Aorta (tissue), 5 donors: ENCODE measurements at places on chromosomes 7 and 10. TPM values are rescaled to one million over a fixed set of nuclear protein-coding genes. Genes with fewer than 3 reads are reported as not detected.

Gene TAX1BP1
- total RNA-seq = 113 TPM

Gene TFPI2
- 5.9 TPM for total RNA-seq

Gene FKBP9
- total RNA-seq = 122 TPM

Gene GIMAP5
- 29.4 TPM for total RNA-seq

Gene AFAP1L2
- 19.3 TPM for total RNA-seq

Gene CARD11
- 1.9 TPM for total RNA-seq

- no peak for DNase-seq
Measured at GRCh38 chr10:46558122-46558391, 1.6 kb upstream of the GPRIN2 start.

- DNase-seq = no peak
Measured at GRCh38 chr7:143846692-143847091, 55.3 kb downstream of the TCAF1 start.

DNA sequence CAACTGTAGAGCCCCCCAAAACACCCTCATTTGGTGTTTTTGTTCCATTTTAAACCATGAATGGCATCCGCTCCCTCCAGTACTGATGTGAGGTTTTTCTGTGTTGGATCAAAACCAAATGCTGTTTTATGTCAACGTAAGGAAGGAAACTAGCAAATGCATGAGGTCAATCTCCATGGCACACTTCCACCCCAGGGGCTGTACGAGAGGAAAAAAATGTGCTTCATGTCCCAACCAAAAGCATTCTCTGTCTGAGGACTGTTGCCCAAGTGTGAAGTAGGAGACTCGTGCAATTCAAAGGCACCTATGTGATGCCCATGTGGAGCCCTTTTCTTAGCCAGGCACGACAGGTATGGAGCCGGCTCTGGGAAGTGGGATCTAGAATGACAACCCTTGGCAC, 180.3 kb upstream of the MKI67 start:
- no peak for DNase-seq

GRCh38 chr7:67045496-67045995, 48.9 kb downstream of the TYW1 start:
- no peak for DNase-seq

- no peak for DNase-seq
Measured at GRCh38 chr10:74875966-74876365, 49.6 kb downstream of the KAT6B start.

- no peak for DNase-seq
Measured at GRCh38 chr7:154433632-154434598, 381.7 kb downstream of the DPP6 start.

GRCh38 chr10:105187243-105187642, 546.2 kb downstream of the SORCS3 start:
- no peak for DNase-seq

DNA sequence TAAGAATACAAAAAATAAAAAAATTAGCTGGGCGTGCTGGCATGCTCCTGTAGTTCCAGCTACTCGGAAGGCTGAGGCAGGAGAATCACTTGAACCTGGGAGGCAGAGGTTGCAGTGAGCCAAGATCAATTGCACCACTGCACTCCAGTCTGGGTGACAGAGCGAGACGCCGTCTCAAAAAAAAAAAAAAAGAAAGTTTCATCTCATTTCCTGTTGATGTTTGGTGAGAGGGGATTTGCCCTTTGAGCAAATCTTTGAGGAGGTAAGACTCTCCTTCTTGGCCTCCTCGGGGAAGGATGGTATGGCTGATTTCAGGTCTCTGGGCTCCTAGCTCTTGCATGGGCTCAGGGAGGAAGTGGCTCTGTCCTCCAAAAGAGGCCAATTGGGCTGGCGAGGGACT, 3.6 kb upstream of the GRID2IP start:
- no peak for DNase-seq

GRCh38 chr10:24262929-24263590, 54.1 kb downstream of the KIAA1217 start:
- DNase-seq = no peak

- no peak for DNase-seq
Measured at GRCh38 chr7:128052404-128052803, 21.2 kb upstream of the LRRC4 start.

DNA sequence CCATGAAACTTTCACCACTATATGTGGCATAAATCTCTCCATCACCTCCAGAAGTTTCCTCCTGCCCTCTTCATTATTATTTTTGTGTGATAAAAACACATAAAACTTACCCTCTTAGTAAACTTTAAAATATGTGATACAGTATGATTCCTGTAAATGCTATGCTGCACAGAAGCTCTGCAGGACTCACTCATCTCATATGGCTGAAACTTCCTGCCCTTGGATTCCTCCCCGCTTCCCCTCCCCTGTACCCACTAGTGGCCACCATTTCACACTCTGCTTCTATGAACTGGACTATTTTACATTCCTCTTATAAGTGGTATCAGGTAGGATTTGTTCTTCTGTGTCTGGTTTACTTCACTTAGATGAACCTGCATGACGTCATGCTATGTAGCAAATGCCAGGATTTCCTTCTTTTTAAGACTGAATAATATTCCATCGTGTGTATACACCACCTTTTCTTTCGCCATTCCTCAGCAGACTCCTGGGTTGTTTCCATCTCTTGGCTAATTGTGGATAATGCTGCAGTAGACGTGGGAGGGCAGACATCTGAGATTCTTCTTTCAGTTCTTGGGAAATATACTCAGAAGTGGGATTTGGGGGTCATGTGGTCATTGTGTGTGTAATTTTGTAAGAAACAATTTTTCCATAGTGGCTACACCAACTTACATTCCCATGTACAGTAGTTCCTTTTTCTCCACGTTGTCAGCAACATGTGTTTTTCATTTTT, 335.2 kb downstream of the SDK1 start:
- no peak for DNase-seq

- no peak for DNase-seq
Measured at GRCh38 chr10:15813415-15813814, 46.9 kb downstream of the MINDY3 start.

DNA sequence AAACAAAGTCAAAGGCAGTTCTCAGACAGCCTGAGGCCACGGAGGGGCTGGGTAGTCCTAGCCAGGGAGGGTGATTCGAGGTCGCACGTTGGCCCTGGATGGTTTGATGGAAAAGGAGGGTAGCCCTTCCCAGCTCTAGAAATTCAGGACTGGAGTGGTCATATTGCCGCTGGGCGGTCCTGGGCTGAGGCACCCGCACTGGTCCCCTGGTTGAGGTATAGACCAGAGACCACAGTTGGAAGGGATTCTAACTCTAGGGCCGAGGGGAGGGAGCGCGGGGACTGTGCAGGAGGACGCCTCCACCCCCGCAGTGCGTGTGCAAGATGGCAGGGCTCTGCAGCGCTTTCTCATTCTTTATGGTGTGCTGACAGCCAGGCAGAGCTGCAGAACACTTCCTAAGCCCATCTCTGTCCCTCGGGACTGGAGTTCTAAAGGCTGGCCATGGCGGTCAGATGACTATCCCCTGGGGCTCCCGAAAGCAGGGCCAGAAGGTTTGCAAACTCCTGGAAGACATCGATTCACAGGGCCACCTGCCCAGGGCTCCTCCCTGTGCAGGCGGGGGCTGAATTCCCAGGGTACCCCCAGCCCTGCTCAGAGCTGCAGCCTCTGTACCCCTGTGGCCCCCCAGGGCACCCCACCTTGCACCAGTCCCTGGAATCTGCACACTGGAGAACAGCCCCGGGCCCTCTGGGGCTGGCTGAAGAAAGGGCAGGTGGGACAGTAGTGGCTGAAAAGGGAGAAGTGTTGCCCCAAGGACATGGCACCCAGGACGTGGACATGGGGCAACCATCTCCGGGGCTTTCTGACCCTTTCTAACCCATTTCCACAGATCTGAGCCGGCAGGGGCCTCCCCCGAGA, 51.0 kb upstream of the ELN start:
- peak; percentile 74 for DNase-seq

DNA sequence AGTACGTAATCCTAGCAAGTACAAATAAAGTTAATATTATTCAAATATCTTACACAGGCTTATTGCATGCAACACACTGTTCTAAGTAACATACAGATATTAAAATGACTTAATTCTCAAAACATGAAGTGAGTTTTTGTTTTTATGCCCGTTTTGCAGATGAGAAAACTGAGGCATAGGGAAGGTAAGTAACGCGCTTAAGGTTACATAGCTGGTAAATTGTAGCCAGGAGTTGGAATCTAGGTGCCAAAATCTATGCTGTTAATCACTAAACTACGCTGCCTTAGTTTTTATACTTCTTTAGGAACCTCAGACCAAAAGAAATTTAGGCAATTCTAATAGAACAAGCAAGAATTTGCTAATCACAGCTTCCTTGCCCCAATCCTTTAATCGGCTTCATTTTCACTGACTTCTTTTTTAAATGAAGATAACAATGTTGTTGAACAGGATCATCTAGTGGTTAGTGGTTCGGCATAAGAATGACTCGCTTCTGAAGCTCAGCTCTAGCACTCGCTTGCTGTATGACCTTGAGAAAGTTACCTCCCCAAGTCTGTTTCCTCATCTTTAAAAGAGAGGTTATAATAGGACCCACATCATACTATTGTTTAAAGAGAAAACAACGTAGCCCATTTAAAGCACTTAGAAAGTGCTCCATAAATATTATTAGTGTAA, 1.0 kb upstream of the LRRTM3 start:
- no peak for DNase-seq
